ENCODE measurements at places on chromosomes 5 and 9.

GRCh38 chr5:90534922-90535321 lies 5.5 kb upstream of the LYSMD3 start:
- DNase-seq = no peak

DNA sequence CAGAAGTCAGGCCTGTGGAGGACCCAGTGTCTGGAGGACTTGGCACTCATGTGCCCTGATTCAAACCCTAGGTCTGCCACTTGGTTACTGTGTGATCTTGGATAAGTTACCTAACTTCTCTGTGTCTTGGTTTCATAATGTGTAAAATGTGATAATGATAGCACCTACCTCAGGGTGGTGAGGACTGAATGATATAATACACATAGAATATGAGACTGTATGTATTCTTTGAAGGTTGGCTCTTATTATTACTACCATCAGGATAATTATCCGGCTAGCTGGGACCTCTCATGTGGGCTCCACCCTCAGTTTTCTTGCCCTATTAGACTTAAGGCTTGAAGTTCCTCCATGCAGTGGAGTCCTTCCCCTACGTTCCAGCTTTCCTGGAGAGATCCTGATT lies 172.2 kb downstream of the COL23A1 start:
- no peak for DNase-seq

DNA sequence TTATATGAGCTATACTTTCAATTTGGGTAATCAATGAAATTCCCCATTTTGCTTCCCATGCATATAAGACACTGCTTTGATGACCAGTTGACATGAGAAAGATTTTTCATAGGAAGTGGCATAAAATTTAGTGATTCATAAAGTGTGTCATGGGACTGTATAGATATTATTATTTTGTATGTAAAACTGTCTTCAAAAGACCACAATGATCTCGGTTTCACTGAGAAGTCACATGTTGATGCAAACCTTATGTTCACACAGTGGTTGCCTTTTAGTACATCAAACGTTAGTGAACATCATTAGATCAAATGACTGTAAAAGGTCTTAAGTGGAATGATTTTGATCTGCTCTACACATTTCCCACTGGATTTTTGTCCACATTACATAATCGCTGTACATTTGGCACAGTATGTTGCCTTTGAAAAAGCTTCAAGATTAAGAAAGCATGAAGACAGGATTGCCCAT lies 349.2 kb upstream of the MEF2C start:
- DNase-seq = no peak

DNA sequence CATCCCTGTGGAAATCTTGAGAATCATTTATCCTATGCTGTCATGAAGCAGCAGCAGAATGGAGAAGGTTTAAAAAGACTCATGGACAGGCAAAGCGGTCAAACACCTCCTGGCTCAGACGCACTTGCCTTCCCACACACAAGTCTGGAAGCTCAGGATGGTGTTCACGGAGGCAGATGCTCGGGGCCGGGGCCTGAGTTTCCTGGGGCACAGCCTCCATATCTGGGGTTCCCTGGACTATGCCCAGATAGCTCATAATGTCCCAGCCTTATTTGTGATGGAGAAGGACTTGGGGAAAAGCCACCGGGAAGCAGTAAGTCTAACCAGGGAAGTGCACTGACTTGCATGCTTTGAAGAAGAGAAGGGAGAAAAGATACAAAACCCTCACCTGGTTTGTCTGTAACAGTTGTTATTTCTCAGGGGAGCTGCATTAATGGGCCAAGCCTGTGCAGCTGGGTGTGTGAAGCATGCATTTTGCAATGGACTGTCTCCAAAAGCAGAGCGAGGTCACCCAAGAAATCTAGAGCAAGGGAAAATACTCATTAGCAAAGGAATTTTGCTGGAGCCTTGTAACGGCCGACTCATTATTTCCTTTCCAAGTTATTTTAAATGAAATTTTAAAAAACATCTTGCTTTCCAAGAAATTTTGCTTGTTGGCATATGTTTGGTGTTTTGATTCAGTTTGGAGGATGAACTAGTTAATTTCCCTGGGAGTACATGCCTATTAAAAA lies 3.4 kb downstream of the S1PR3 start:
- DNase-seq = peak; percentile 20

DNA sequence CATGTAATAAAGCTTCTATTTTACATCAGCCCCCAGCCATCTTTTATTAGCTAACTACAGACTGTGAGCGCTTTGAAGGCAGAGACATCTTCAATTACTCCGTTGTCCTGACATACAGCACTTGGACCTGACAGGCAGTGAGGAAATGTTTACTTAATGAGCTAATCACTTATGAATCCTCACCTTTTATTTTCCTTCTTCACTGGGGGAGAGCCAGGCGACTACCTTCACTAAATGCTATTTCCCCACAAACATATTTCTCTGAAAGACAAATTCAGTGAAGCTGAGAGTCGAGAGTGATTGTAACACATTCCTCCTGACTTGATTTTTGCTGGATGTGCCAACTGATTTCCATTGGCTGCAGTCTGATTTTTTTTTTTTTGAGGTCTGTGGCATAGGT lies 192.1 kb upstream of the CLINT1 start:
- no peak for DNase-seq

- no peak for DNase-seq
These were observed 988 bp downstream of the GFM2 start for GRCh38 chr5:74765929-74766328.

DNA sequence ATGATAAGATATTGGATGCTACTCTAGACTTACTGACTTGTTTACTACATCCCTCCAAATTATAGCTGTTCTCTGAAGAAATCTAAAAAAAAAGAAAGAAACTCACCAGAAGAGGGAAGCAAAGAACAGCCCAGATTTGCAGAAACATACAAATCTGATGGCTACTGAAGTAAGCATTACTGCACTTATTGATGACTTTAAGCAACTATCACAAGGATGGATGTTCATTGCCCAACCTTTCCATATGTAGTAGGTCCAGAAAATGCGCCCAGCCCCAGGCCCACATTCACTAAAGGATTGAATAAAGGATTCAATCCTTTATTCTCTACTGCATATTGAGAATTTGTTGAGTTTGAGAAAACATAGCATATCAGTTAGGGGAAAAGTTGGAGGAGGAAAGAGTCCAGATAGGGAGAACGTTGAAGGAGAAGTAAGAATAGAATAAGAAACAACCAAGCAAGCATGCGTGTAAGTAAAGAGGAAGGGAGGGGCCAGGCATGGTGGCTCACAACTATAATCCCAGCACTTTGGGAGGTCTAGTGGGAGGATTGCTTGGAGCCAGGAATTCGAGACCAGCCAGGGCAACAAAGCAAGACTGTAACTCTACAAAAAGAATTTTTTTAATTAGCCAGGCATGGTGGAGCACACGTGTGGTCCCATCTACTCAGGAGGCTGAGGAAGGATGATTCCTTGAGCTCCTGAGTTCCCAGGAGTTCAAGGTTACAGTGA lies 33.8 kb upstream of the DTWD2 start:
- peak; percentile 24 for DNase-seq

All from AG09309 (cell line).